CD8-positive, alpha-beta memory T cell (primary cell): ENCODE measurements at places on chromosomes 5 and 9.

DNA sequence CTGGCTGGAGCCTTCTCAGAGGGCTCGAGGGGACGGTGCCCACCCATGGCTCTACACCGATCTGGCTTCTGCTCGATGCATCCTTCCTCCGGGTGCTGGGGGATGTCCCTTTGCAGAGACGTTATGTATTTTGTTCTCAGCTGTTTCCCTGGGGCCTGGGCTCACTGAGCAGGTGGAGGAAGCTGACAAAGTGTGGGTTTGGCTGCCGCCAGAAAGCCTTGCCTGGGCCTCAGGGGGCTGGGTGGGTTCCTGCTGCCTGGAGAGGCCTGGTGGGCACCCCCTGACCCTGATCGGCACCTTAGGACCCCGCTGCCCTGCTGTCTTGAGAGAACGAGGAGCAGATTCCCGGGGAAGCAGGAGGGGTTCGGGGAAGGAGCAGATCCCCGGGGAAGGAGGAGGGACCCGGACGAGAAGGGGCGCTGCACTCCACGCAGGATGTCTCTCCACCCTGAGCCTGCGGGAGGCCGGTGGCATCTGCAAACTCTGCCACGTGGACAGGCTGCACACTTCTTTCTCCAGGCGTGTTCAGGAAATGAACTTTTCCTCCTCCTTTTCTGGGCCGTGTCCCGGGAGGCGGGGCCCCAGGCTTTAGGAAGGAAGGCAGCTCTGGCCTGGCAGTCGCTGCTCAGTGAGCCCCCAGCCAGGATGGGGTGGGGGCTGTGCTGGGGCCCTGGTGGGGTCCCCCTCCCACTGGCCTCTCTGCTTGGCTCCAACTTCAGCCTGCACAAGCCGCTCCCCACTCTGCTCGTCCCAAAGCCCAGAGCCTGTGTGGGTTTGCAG is 148.9 kb downstream of the RXRA start:
- H3K27me3 ChIP-seq: no peaks in the 10 kb centered on the region
- H3K4me3 ChIP-seq: no peak overlapping the region
- H3K36me3 ChIP-seq: no peaks in the 10 kb centered on the region
- DNase-seq: peak; percentile 68

DNA sequence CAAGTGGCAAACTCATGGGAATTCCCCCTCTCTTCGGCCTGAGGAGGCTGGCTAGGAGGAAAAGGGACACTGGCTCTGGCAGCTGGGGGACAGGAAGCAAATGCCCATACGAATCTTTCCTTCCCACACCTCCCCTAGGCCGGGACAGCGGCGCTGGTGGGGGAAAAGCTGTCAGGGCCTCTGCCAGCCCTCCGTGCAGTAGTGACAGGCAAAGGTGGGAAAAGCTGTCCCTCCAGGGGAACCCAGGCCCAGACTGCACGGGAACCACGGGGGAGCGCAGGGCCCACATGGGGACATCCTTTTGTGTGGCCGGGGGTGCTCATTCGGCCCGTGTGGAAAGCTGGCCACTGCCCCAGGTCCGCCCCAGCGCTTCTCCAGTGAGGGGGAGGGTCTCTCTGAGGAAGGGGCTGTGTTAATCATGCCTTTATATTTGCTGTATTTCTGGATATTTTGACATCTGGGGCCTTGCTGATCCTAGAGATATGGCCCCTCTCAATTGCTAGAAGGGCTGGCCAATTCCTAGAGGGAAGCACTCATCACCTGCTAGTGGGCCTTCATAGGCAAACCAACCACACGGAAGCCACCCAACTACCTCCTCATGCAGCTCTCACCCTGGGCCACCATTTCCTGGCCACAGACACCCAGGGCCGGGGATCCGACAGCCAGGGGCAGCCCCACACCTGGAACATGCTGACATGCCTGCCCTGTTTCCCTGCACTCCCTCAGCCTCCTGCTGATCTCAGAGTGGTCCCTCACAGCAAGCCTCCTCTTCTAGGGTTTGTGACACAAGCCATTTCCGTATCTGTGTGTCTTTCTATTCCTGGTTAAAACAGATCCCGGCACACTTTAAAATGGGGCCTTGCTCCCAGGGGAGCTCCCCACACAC is 138.8 kb downstream of the ROR2 start:
- no peaks in the 10 kb centered on the region for H3K36me3 ChIP-seq
- no peaks in the 10 kb centered on the region for H3K27me3 ChIP-seq
- DNase-seq: no peak
- H3K4me1 ChIP-seq: no peaks in the 10 kb centered on the region
- H3K4me3 ChIP-seq: no peak overlapping the region

DNA sequence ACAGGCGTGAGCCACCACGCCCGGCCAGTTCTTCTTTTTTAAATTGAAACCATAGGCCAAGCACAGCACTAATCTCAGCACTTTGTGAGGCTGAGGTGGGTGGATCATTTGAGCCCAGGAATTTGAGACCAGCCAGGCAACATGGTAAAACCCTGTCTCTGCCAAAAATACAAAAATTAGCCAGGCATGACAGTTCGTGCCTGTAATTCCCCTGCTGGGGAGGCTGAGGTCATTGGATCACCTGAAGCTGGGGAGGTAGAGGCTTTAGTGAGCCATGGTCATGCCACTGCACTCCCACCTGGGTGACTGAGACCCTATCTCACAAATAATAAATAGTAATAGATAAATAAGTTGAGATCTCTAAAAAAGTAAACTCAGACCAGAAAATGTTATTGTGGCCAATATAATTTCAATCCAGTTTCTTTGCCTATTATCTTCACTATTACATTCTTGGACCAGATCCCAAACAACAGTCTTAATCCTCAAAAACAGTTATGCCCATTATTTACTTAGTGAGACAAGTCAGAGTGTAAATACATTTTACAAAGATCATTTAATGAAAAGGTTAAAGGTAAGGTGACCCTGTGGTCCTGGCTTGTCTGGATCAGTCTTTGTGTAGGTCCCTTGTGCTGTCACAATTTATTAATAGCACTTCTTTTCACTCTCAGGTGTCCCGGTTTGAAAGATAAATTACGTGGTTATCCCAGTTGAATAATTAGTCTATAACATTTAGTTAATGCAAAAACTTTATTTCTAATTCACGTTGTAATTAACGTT is 53.6 kb downstream of the RAB24 start:
- no peak overlapping the region for H3K27ac ChIP-seq
- H3K36me3 ChIP-seq: peaks cover 32% of the 10 kb centered on the region
- no peak overlapping the region for H3K4me3 ChIP-seq

DNA sequence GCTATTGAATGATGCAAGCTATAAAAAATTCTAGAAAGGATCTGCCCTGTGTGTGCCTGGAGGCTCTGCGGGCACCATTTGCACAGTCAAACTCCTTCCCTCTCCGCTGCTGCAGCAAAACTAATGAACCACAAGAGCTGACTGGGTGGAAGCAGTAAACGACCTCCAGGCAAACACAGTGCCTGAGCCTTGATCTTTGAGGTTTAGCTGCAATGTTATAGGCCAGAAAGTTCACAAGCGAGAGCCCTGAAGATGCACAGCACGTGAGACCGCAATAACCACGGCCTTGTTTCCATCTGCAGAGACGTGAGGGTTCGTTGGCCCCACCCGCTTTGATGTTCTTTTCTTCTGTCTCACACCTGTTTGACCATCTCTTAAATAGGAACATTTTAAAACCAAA is 69.2 kb upstream of the S1PR3 start:
- peaks cover 40% of the 10 kb centered on the region for H3K4me1 ChIP-seq
- no peak overlapping the region for H3K27ac ChIP-seq
- no peaks in the 10 kb centered on the region for H3K36me3 ChIP-seq
- peak overlapping the region; percentile 29 for H3K4me3 ChIP-seq

DNA sequence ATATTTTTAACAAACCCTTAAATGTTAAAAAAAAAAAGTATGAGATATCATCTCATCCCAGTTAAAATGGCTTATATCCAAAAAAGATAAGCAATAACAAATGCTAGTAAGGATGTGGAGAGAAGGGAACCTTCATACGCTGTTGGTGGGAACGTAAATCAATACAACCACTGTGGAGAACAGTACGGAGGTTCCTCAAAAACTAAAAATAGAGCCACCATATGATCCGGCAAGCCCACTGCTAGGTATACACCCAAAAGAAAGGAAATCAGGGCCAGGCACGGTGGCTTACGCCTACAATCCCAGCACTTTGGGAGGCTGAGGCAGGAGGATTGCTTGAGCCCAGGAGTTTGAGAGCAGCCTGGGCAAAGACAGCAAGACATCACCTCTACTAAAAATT is 3.0 kb downstream of the MTMR12 start:
- no peak for DNase-seq
- H3K36me3 ChIP-seq: no peaks in the 10 kb centered on the region
- no peaks in the 10 kb centered on the region for H3K27me3 ChIP-seq
- no peak overlapping the region for H3K27ac ChIP-seq
- H3K4me1 ChIP-seq: peaks cover 18% of the 10 kb centered on the region
